Suppressor macrophage (primary cell): ENCODE measurements at places on chromosomes 2 and 18.

GRCh38 chr2:112033600-112033999 is 21.5 kb upstream of the TMEM87B start:
- DNase-seq: peak; percentile 94

DNA sequence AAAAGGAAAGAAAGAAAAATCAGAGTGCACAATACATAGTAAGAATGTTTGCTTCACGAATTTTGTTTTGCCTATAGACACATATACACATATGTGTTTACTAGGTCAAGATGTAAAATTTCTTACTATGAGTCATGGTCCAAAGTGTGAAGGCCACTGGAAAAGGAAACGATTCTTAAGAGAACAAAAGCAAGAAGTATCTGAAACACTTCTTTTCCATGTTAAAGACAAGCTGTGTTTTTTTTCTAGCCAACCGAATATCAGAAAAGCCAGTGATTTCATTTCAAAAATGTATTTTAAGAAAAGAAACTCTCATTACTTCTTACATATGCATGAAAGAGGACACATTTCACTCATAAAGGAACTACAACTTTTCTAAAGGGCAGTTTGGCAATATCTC is 24.9 kb downstream of the PECR start:
- DNase-seq: no peak

GRCh38 chr2:175836361-175836760 is 165.7 kb downstream of the LNPK start:
- DNase-seq: no peak

DNA sequence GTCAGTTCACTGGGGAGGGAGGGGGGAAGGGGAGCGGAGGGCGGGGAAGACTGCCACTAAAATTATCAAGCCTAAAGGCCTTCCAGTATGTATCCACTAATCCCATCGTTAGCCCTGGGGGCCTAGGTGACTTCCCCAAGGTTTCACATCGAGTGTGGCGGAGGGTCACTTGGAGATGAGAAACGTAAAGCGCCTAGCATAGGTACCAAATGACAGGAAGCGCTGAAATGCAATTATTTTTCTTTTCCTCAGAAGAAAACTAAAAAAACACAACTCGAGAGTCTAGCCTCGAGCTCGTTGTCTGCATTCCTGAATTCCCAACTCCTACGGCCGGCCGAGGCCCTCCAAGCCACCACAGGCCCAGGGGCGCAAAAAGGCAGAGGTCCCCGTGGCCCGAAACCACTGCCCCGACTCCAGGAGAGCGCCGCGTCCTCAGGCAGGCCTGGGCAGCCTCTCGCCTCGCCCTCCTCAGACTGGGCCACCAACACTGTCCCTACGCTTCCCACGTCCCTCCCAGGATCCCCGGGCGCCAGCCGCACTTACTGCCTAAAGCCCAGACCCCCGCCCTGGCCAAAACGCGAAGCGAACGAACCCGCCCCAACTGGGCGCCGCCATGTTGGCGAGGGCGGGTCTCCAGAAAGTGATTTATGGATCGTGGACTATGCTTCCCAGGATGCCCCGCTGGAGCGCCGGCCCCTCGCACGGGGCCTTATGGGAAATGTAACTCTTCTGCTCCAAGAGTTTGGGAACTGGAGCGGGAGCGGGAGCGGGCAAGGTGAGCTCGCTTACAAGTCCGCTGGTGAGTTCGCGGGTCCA is at the start of gene USP40:
Gene USP40, minus strand, starts transcription at position 642 of the 816 bp plus-strand sequence. CDS start 1,228 bp downstream, outside the sequence.
- DNase-seq: peak; percentile 89

DNA sequence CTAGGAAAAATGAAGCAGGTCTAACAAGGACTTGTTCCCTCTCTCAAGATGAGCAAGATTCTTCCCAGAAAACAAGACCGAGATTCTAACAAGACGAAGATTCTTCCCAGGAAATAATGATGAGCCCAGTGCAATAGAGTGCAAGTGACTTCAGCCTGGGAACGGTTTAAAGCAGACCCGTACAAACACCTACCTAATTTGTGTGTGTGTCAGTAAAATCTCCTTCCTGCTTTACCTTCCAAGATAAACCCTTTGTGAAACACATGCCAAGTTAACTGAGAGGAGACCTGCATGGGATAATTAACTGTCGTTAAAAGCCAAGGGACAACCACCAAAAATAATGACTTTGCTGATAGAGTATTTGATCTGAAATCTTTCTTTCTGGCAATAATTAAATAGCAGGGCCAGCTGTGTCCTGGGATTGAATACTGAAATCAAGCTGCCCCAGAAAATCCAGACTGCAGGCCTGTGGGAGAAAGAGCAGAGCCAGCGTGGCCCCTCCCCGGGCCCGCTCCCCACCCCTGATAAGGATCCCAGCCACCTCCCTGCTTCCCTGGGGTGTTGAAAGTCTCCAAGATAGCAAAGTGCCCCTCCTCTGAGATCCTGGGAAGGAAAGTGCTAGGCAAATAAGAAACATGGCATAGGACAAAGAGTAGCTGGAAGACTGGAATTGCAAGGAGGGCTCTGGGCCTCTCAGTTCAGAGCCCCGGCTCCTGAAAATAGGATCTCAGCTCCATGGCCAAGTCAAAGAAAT is 145.5 kb downstream of the CYP26B1 start:
- DNase-seq: no peak

DNA sequence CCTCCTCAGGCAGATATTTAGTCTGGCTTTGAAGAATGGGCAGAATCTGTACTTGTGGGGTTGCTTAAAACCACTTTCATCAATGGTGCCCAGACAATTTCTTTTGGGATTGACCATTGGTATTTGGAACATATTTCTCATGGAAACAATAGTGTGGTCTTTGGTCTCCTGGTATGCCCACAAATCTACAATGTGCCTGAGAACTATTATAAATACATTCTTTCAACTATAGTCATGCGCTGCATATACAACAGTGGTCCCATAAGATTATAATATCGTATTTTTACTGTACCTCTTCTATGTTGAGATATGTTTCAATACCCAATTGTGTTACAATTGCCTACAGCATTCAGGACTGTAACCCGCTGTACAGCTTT is 34.8 kb upstream of the PPP4R1 start:
- no peak for DNase-seq

GRCh38 chr2:151770995-151771394 is 36.7 kb upstream of the NEB start:
- no peak for DNase-seq

GRCh38 chr2:228705318-228705717 is 523.8 kb upstream of the SPHKAP start:
- no peak for DNase-seq

DNA sequence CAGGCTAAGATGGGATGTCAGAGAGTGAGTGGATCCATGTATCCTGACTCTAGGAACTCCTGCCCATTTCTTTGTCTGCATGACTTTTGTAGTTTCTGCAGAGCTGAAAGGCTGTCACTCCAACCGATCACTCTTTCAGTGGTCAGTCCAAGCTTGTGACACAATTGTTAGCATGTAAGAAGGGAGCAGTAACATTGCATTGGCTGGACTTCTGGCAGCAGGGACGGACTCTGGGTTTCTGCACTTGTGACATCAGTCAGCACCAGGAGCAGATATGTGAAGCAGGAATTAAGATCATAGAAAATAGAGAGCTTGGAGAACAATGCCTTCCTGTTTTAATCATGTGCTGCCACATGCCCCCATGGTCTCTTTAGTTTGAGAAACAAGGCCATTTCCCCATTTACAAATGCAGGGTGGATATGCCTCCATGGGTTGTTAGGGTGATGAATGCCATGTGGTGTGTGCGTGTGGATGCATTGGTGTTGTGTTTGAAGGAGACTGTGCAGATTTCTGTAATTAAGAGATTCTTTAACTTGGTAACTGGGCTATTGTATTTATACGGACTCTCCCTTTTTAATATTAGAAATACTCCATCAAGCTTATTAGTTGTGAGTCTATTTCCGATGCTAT is 214.3 kb upstream of the EPHA4 start:
- no peak for DNase-seq

DNA sequence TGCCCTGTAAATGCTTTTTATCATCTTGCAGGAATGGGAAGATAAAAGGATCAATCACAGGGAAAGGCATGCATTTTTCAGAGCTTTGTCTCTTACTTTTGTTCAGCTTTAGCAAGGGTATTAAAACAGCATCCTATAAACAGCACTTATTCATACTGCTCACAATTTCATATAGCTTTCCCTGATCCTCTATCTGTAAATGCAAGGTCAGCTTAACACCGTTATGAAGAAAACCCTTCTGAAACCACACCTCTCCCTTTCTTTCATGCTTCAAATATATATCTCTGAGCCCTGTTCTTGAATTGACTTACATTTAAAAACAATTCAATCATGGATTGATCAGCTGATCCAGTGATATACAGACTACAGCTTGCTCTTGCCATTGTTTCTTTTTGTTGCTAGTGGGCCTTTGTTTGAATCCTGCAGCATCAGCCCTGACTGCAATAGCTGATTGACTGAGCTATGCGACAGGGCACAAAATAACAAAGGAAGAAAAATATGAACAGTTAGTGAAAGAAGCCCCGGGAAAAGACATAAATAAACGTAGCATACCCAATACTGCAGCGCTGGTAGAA is 795.5 kb upstream of the CDH2 start:
- DNase-seq: no peak

DNA sequence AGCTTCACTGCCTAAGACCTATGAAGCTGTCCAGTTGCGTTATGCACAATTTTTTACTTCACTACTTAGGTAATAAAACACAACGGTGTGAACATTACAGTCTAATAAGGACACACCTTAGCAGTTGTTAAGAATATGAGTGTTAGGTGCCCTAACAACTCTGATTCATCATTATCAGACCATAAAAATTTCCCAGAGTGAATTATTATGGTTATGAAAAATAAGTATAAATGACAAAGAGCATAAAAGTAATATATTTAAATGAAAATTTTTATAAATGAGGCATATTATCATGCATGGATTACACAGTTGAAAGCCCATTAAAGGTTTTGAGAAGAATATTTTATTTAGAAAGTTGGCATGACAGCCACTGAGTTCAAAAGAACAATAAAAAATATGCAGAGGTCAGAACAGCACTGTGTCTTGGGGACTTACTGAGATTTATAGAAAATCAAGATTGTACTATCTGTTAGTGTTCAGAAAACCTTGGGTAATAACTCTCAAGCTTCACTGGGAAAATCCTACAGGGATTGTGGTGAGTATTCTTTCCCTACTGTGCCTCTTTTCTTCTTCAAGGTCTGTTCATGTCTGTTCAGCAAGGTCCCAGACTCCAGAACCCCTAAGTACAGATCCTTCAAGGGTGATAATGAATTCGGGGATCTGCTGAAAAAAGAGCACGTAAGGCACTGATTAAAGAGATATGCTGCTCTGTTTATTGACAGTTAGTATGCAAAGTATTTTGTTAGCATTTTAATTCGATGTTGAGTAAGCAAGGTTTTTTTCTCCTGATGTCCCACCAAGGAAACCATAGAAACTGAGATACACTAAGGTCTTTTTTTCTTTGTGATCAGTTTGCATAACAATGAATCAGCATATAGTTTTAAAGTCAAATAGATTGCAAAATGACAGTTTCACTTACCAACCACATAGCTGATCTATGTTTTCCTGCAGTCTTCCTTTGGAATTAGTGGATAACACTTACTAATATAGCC is 250.0 kb downstream of the DSEL start:
- DNase-seq: no peak

- no peak for DNase-seq
Observed at GRCh38 chr2:119462574-119462973, 30.9 kb downstream of the TMEM37 start.

- no peak for DNase-seq
Observed at GRCh38 chr18:75393721-75394120, 33.8 kb downstream of the SMIM21 start.

DNA sequence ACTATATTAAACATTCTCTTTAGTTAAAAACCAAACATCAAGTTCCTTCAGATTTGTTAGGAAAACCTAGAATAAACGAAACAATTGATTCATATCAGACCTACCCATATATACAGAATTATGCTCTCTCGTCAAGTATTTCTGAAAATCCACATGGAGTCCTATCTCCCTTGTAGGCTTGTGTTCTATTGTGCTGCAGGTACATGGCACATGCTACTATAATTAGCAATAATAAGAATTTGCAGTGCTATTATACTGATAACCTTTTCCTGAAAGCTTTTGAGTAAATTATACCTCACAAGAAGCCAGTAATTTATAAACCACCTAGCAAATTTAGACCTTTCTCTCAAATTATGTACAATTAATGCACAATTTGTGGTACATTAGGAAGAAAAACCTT is 158.6 kb upstream of the STK17B start:
- no peak for DNase-seq

GRCh38 chr2:204566439-204566838 is 21.2 kb downstream of the PARD3B start:
- no peak for DNase-seq

- DNase-seq: peak; percentile 13
Observed at GRCh38 chr2:53715568-53715967, 52.0 kb upstream of the CHAC2 start.

- DNase-seq: no peak
Observed at GRCh38 chr18:58800582-58800981, 64.1 kb upstream of the ZNF532 start.

- DNase-seq: no peak
Observed at GRCh38 chr18:24567199-24567598, 106.8 kb downstream of the HRH4 start.

GRCh38 chr2:189702071-189702470 is 27.6 kb downstream of the ANKAR start:
- no peak for DNase-seq

GRCh38 chr2:109261906-109262631 is 133.1 kb downstream of the SH3RF3 start:
- no peak for DNase-seq

GRCh38 chr2:182043861-182044260 is 58.2 kb downstream of the PPP1R1C start:
- DNase-seq: no peak

GRCh38 chr2:181258720-181259119 is 198.5 kb upstream of the ITGA4 start:
- DNase-seq: no peak

- no peak for DNase-seq
Observed at GRCh38 chr2:55954306-55955035, 30.9 kb upstream of the EFEMP1 start.

DNA sequence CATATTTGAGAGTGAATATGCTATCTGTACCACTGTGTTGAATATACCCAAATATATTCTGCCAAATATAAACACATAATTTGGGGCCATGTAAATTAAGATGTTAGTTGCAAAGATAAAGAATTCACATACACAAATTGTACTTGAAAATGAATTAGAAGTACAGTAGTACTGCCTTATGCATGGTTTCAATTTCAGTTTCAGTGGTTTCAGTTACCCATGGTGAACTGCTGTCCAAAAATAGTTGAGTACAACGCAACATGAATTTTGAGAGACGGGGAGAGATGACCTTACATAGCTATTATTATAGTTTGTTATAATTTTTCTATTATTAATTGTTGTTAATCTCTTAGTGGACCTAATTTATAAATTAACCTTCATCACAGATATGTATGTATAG is 1313.0 kb upstream of the FAM98A start:
- no peak for DNase-seq

DNA sequence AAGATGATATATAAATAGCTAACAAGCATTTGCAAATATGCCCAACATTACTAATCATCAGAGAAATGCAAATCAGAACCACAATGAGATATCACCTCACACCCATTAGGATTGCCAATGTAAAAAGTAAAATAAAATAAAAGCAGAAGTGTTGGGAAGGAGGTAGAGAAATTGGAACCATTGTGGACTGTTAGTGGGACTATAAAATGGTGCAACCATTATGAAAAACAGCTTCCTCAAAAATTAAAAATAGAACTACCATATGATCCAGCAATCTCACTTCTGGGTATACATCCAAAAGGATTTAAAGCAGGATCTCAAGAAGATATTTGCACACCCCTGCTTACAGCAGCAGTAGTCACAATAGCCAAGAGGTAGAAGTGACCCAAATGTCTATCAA is 99.8 kb upstream of the DAPL1 start:
- DNase-seq: no peak
